ENCODE measurements at places on chromosomes 3 and 15. TPM values are rescaled to one million over a fixed set of nuclear protein-coding genes. Genes with fewer than 3 reads are reported as not detected.

CFAP161 gene
- total RNA-seq = under 0.01 TPM

DGKG gene
- total RNA-seq = 1.4 TPM

SHC4 gene
- total RNA-seq = 0.39 TPM

CATSPER2 gene
- 0.39 TPM for total RNA-seq

C15orf62 gene
- not detected for total RNA-seq

PLSCR4 gene
- 11.0 TPM for total RNA-seq

IL12A gene
- total RNA-seq = 3.5 TPM
